Left ventricle myocardium inferior (tissue), 1 donor: ENCODE measurements at places on chromosomes 7 and 10. TPM values are rescaled to one million over a fixed set of nuclear protein-coding genes. Genes with fewer than 3 reads are reported as not detected.

Gene BTBD16
- total RNA-seq: not detected

Gene RBP3
- total RNA-seq: not detected

DNA sequence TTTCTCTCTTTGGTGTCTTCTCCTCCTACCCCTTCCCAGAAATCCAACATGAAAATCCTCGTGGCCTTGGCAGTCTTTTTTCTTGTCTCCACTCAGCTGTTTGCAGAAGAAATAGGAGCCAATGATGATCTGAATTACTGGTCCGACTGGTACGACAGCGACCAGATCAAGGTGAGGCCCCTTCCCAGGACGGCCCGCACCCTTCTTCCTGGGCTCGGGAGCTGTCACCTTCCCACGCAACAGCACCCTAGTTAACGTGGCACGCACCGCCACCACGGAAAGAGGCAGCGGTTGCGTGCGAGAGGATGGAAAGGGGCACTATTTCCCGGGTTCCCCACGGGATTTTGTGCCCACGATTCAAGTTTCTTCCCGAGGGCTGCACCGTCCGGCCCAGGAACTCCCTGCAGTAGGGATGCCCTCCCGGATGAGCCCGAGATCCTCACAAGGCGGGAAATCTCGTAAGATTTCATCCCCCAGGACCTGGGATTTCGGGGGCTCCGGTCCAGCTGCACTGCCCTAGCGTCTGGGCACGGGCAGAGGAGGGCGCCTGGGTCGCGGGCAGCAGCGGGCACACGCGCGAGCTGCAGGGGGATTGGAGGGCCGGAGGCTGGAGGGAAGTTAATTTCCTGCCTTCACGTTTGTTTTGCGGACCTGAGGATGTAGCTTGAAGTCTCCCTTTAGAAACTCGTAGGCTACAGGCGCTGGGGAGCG lies 834 bp downstream of the TAC1 start:
- peaks cover 19% of the 10 kb centered on the region for H3K4me1 ChIP-seq
- peak overlapping the region; percentile 50 for H3K4me3 ChIP-seq
- DNase-seq: no peak
- peaks cover 99% of the 10 kb centered on the region for H3K27me3 ChIP-seq

GRCh38 chr10:83469728-83470331 lies 669.5 kb upstream of the GHITM start:
- H3K27ac ChIP-seq: no peak overlapping the region
- H3K36me3 ChIP-seq: no peaks in the 10 kb centered on the region
- no peak overlapping the region for H3K4me3 ChIP-seq
- no peak for DNase-seq
- no peaks in the 10 kb centered on the region for H3K4me1 ChIP-seq

DNA sequence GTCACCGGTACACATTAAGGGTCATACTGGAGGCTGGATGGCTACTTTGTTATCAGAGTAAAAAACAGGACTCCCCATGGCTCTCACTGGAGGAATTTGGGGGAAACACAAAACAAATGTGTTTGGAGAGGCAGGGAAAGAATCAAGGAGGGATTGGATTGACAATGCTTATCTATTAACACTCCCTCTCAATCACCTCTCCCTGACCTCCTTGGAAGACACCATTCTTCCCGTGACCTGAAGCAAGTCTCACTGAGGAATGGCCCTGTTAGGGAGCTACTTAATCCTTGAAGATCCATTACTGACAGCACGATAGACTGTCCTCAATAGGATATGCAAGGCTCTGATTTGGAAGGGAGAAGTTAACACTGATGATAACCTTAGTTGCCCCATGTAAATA lies 242.1 kb upstream of the PTN start:
- no peak overlapping the region for H3K4me3 ChIP-seq
- H3K27ac ChIP-seq: no peak overlapping the region
- no peaks in the 10 kb centered on the region for H3K27me3 ChIP-seq
- H3K4me1 ChIP-seq: no peaks in the 10 kb centered on the region
